ENCODE measurements at places on chromosomes 3 and 15.
A peak's percentile ranks its signal among the peaks of the same experiment; 100 is the strongest.

DNA sequence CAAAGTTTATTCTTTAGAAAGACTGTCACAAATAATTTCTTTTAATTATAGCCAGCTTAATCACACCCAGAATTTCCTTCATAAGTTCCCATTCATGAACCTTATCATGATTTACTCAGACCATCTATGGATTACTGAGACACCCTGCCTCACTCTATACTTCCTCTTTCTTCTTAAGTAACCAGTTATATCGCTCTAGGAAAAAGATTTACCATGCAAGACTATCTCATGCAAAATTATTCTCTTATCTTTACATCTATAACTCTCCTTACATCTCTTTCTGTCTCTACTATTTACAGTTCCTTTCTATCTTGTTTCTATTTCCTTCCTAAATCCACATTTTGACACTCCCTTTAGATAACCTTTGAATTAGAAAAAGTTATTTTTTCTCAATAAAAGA is 316.8 kb downstream of the POLQ start:
- DNase-seq: peak; percentile 61

- DNase-seq: no peak
These were observed 66.3 kb downstream of the RUBCN start for GRCh38 chr3:197670361-197670760.

GRCh38 chr3:32510075-32510724 is 7.5 kb upstream of the CMTM6 start:
- peak; percentile 88 for DNase-seq

DNA sequence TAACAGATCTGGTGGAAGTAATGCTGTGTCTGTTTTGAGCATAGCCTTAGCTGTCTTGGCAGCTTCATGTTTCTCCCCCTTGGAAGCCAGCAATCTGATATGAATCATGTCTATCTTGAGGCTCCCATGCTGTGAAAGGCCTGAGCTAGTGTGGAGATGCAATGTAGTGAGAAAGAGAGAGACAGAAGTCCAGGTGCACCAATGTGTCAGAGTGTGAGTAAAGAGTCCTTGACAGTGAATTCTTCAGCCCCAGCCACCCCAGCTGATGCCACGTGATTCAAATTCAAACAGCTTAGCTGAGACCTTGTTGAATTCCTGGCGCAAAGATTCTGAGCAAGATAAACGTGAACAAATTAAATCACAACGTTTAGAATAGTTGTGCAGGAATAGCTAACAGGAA is 704.2 kb downstream of the EDEM1 start:
- no peak for DNase-seq

DNA sequence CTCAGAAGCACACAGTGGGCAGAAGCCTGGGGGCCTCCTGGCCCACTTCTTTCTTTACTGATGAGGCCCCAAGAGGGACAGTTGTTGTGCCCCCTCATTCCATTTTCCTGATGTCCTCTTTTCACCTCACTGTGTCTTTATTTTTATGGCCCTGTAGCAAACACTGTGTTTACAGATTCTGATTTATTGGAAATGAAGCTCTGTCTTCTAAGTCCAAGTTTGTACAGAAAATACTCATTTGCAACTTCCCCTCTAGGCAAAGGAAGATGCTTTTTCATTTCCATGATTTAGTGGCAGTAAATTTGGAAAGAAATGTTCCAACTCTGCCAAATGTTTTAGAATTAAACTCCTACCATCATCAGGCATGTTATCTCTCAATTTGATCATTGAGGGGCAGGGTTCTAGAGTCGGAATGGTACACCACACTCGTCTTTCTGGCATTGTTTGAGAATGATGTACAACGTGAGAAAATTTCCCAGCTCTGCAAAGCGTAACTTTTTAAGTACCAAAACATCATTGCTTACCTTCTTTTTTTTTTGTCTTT is 129.7 kb downstream of the ARNT2 start:
- DNase-seq: no peak

GRCh38 chr3:99696497-99696896 is 58.1 kb downstream of the COL8A1 start:
- DNase-seq: no peak

DNA sequence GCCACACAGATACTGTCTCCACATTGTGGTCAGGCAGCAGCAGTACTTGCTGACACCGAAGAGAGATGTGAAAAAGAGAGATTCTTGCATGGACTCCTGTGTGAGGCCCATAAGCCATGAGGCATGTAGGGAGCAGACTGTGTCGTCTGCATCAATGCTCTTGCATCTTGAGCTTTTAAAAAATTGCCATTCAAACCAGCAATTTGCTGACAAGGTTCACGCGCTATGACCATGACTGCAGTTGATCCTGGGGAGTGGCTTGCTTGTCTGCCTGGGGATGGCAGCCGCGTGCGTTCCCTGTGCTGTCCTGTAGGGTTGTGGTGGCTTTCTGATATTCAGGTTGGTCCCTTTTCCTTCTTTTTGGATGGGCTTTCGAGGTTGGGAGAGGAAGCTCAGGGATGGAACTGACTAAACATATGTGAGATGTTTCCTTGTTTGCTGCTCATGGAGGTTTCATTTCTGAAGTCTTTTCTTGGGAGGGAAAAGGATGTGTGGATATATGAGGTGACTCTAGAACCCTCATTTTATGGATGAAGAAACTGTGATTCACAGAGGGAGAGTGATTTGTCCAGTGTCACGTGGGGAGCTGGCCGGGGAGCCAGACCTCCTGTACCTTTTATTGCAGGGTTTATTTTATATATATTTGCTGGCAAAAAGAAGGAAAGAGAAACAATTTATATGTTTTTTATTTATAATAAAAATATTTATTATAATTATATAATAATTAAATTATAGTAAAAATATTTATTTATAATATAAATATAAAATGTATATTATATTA is 48.6 kb downstream of the LPP start:
- peak; percentile 15 for DNase-seq

GRCh38 chr15:62588938-62589670 is 424.0 kb upstream of the C2CD4B start:
- DNase-seq: no peak

DNA sequence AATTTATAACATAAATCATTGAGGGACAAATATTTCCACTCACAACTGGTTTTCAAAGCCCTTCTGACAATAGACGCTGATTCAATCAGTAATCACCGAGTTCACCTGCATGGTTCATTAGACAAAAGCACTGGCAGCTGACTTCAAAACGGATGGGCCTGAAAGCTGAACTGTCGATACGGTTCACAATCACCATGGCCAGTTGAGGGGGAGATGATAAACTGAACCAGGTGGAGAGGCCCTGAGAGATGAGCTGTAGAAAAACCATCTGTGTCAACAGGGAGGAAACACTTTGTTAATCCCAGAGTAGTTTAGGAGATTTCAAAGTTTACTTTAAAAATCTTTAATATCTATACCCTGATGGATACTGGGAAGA is 75.0 kb downstream of the PEX5L start:
- no peak for DNase-seq

- DNase-seq: peak; percentile 46
These were observed 495 bp downstream of the CDC25A start for GRCh38 chr3:48187579-48188265.

GRCh38 chr3:131485119-131485518 is 17.7 kb downstream of the MRPL3 start:
- no peak for DNase-seq

DNA sequence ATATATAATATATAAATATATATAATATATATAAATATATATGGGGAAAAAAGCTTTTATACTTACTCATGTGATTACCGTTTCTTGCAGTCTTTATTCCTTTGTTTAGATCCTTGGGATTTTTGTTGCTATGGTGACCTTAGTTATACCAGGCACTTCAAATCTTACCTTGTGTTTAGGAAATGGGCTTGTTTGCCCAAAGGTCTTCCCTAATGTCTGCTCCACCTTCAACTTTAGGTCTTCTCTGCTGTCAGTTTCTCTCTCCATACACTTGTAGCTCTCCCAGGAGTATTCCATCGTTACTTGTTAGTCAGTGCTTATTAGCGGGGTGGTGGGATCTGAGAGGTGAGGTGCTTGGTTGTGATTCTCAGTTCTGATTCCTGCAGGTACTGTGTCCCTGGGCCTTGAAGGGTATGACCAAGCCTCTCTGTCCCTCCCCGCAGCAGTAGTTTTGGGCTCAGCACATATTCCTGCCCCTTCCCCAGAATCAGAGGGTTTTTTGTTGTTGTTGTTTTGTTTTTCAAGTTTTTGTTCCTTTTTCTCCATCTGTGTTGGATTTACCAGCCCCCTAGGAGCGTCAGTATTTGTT is 9.6 kb upstream of the LAMP3 start:
- no peak for DNase-seq

- peak; percentile 3 for DNase-seq
These were observed 107.6 kb upstream of the FXR1 start for GRCh38 chr3:180804916-180805315.
